Suprapubic skin (tissue), 4 donors: ENCODE measurements at places on chromosomes 7 and 10.

GRCh38 chr10:57579926-57580325 is 687.8 kb downstream of the IPMK start:
- no peak overlapping the region for H3K4me3 ChIP-seq
- H3K36me3 ChIP-seq = no peaks in the 10 kb centered on the region
- H3K27ac ChIP-seq = no peak overlapping the region
- no peak for DNase-seq

DNA sequence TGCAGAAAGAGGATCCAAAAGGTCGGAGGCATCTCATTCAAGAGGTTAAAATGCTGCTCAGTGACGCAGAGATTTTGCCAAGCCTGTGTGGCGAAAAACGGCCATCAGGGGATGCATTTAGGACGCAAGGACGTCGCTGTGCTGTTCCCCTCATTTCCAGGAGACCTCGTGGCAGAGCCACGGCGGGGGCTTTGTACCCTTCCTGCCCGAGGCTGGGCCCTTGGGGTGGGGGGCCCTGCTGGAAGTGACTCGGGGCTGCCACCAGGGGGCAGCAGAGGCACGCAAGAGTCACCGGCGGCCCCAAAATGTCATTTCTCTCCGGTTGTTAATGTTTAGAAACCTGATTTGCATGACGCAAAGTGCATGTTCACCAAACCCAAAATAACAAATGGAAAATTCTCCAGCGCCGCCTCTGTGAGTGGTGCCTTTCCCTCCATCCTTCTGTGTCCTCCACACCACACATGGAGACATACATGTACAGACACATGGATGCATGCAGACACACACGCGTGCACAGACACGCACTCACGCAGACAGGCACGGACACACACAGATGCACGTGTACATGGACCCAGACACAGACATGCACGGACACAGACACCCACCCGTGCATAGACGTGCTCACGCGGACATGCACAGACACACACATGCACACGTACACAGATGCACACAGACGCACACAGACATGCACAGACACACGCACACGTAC is 51.0 kb upstream of the NKX6-2 start:
- peak; percentile 33 for DNase-seq
- H3K27me3 ChIP-seq = peaks cover 70% of the 10 kb centered on the region

DNA sequence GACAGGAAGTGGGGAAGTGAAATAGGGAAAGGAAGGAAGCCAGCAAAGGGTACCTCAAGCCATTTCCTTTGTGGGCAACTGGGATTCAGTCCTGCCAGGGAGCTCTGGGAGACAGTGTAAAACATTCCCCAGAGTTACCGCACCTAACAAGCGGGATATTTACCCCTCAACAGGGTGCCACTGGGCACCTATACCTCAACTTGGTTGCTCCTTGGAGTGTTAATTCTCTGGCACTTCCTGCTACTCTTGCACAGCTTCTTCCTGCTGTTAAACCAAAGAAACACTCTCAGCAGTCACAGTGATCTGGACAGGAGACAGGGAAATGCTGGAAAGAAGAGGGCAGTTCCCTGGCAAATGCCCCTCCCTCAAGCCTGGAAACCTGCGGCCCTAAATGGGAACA is 151.3 kb downstream of the REEP3 start:
- no peak overlapping the region for H3K4me3 ChIP-seq
- H3K27ac ChIP-seq = no peak overlapping the region
- H3K4me1 ChIP-seq = peaks cover 30% of the 10 kb centered on the region
- no peak for DNase-seq
- H3K27me3 ChIP-seq = no peaks in the 10 kb centered on the region

DNA sequence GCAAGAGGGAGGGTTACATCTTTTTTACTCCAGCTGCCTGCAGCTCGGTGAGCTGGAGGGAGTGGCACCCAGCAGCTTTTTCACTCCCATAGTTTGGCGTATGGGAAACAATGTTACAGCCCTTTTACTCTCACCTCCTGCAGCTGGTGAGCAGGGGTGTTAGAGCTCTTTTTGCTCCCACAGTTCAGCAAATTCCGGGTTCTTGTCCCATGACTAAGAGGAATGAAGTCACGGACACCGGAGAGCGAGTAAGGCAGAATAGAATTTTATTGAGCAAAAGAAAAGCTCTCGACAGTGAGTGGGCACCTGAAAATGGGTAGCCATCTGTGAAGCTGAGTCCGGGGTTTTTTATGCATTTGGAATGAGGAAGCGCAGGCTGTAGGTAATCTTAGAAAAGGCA is 446.6 kb downstream of the GFRA1 start:
- no peaks in the 10 kb centered on the region for H3K27me3 ChIP-seq
- H3K36me3 ChIP-seq = no peaks in the 10 kb centered on the region
- H3K4me1 ChIP-seq = peaks cover 4% of the 10 kb centered on the region
- H3K4me3 ChIP-seq = no peak overlapping the region

DNA sequence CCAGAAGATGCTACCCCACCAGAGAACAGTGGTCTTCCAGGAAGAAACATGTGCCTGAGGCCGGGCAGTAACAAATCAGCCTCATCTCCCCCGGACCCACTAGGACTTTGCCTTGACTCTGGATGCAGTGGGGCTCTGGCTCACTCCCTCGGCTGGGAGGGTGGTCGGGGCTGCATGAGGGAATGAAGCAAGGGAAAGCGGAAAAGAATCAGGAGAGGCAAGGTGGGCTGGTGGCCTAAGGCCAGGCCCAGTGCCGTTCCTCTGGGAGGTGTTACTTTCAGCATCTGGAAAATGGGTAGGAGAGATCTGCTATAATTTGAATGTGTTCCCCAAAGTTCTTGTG is 51.8 kb downstream of the CLEC2L start:
- H3K27ac ChIP-seq = no peak overlapping the region
- DNase-seq = no peak
- H3K4me3 ChIP-seq = no peak overlapping the region
- H3K4me1 ChIP-seq = no peaks in the 10 kb centered on the region
- peaks cover 48% of the 10 kb centered on the region for H3K36me3 ChIP-seq
- no peaks in the 10 kb centered on the region for H3K27me3 ChIP-seq

GRCh38 chr10:120455004-120455403 is 2.0 kb upstream of the PLPP4 start:
- H3K27ac ChIP-seq = no peak overlapping the region
- DNase-seq = no peak
- peaks cover 41% of the 10 kb centered on the region for H3K27me3 ChIP-seq
- no peaks in the 10 kb centered on the region for H3K36me3 ChIP-seq
- H3K4me3 ChIP-seq = no peak overlapping the region

DNA sequence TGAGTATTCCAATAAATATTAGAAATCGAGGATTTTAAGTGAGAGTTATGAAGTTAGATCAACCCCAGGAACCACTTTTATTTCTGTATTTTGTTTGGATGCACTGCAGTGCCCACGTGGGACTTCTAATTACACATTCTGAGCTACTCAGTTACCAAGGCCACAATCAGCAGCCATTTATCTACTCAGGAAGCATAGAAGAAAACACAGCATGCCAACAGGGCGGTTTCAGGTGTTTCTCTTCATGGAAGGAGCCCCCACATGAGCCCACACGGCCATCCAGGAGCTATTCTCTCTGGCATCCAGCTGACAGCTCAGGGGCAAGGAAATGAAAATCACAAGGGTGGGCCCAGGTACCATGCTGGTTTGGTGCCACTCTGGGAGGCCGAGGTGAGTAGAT is 266.5 kb upstream of the MKLN1 start:
- H3K36me3 ChIP-seq = no peaks in the 10 kb centered on the region
- no peak for DNase-seq
- no peak overlapping the region for H3K27ac ChIP-seq
- H3K27me3 ChIP-seq = no peaks in the 10 kb centered on the region

GRCh38 chr10:13397052-13397451 is 49.0 kb upstream of the SEPHS1 start:
- no peaks in the 10 kb centered on the region for H3K36me3 ChIP-seq
- H3K27me3 ChIP-seq = no peaks in the 10 kb centered on the region
- no peak overlapping the region for H3K4me3 ChIP-seq
- no peak overlapping the region for H3K27ac ChIP-seq

DNA sequence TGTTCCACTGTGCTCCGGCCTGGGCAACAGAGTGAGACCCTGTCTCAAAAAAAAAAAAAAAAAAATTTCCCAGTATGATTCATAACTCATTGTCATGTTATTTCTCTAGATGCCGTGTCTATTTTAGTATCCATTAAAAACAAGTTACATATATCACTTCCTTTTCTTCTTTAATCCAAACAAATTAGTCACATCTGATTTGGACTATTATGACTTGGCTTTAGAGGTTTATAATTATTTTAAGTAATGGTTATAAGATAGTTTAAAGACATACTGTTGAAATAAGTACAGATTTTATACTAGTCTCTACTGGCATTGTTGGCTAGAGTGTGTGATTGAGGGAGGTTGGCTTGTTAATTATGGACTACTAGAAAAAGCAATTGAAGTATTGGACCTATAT is 53.3 kb downstream of the ZMYND11 start:
- H3K4me3 ChIP-seq = no peak overlapping the region
- peaks cover 3% of the 10 kb centered on the region for H3K36me3 ChIP-seq
- H3K27me3 ChIP-seq = no peaks in the 10 kb centered on the region
- no peaks in the 10 kb centered on the region for H3K4me1 ChIP-seq

DNA sequence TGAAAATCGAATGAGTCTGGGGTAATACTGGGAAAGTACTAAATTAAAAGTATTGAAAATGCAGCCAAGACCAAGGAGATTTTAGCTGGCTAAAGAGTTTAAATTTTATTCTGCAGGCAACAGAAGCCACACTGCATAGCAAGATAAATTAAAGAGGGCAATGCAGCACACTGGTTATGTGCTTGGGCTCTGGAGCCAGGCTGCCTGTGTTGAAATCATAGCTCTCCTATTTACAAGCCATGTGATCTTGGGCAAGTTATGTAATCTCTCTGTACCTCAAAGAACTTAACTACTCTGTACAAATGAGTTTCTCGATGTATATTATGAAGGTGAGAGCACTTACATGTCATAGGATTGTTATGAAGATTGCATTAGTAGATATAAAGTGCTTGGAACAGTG is 9.9 kb downstream of the SLC25A13 start:
- no peak overlapping the region for H3K27ac ChIP-seq
- no peak for DNase-seq
- H3K4me3 ChIP-seq = no peak overlapping the region
- peaks cover 48% of the 10 kb centered on the region for H3K4me1 ChIP-seq

DNA sequence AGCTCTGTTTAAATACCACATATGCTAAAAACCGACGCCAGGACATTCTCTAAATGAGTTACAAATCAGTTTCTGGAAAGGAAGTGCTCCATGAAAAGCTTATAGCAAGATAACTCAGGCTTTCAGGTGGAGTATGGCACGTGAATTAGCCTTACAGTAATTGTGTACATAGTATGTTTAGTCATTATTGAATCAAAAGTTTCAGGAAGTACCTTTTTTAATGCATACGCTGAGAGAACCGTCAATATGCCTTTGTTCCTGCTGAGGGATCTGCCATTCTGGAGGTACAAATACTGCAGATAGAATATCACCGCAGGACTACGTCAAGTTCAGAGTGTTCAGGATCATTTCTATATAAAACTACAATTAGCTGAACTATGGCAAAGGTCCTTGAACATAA is 45.7 kb downstream of the ANKMY2 start:
- H3K27ac ChIP-seq = no peak overlapping the region
- no peak for DNase-seq
- H3K27me3 ChIP-seq = no peaks in the 10 kb centered on the region

DNA sequence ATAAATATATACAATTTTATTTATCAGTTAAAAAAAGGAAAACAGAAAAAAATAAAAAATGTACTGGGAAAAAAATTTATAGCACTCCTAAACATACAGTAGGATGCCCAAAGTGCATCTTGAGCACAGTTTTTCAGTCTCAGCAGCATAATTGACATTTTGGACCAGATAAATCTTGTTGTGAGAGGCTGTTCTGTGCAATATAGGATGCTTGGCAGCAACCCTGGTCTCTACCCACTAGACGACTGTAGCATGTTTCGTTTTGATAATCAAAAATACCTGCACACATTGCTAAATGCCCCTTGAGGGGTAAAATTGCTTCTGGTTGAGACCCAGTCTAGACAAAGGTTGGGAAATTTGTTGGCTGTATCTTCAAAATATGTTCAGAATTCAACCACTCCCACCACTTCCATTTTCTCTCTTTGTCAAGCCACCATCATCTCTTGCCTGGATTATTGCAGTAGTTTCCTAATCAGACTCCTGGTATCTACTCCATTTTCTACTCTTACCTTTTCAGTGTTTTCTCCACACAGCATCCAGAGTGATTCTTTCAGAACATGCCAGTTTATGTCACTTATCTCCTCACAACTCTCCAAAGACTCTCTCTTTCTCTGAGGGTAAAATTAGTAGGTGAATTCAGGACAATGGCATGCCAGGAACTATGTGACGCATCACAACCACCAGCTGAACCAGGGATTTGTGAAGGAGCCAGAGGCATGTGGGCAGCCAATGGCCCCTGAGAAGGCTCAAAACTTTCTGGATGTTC is 91.4 kb downstream of the GPR85 start:
- H3K27ac ChIP-seq = no peak overlapping the region
- no peak for DNase-seq
- H3K36me3 ChIP-seq = no peaks in the 10 kb centered on the region
- no peaks in the 10 kb centered on the region for H3K27me3 ChIP-seq

DNA sequence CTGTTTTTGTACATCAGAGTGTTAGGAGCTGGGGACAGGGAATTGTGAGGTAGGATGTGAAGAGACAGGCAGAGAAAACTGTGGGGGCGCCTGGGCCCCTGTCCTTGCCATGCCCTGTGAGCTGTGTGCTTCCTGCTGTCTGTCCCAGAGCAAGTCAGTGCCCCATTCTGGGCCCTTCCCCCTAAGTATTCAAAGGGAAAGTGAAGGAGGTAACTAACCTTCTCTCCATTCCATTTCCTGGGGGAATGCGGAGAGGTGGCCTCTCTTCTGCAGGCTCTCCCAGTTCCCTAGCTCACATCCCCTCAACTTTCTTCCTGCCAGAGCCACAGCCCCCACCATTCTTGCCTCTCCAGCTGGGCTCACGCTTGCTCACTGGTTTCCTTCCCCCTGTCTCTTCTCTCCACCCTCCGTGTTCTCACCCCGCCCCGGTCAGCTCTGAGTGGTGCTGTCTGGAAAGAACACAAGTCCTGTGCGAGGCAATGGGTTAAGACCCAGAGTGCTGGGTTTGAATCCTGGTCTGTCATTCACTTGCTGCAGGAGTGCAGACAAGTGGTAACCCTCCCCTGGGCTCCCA is 9.7 kb upstream of the VSIR start:
- H3K36me3 ChIP-seq = no peaks in the 10 kb centered on the region
- H3K4me1 ChIP-seq = no peaks in the 10 kb centered on the region
- no peak overlapping the region for H3K4me3 ChIP-seq
- no peak for DNase-seq

DNA sequence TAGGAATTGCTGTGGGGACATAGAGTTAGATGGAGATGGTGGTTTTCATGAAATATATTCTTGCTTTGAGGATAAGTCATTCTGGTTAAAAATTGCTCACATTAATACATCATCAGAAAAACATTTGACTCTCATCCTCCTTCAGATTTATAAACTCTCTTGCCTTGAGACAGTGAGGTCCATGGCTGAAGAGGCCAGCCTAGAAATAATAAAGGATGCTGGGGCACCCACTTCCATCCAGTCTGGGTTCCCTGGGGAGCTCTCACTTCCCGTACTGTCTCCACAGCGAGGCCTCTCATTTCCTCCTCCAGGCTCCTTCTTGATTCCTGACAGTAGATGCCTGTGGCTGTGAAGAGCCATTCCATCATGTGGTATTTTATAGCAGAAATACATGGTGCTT is 73.3 kb upstream of the PRKG1 start:
- no peaks in the 10 kb centered on the region for H3K4me1 ChIP-seq
- no peak overlapping the region for H3K4me3 ChIP-seq
- no peak for DNase-seq
- H3K27ac ChIP-seq = no peak overlapping the region
- peaks cover 5% of the 10 kb centered on the region for H3K27me3 ChIP-seq
